ENCODE measurements at places on chromosomes 13 and 19.

GRCh38 chr13:79392882-79393563, 13.0 kb downstream of the RBM26 start:
- peak; percentile 32 for DNase-seq

GRCh38 chr13:75904012-75904411, 267.9 kb downstream of the LMO7 start:
- DNase-seq, result no peak

DNA sequence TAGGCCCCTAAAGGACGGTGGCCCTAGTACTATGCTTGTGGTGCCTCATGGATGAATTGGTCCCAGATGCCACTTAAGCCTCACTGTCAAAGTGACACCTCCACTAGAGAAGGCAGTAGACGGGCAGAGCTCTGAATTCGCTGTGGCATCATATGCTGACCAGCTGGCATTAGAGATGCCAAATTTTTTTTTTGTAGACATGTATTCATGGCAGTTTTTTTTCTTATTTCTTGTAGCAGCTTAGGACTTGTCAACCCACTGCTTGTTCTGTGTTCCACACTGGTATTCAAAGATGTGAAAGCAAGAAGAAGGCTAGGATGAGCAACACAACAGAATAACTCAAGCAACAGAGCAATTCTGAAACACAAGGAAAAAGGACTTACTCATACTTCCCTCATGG, 212.5 kb downstream of the DLEU7 start:
- no peak for DNase-seq

DNA sequence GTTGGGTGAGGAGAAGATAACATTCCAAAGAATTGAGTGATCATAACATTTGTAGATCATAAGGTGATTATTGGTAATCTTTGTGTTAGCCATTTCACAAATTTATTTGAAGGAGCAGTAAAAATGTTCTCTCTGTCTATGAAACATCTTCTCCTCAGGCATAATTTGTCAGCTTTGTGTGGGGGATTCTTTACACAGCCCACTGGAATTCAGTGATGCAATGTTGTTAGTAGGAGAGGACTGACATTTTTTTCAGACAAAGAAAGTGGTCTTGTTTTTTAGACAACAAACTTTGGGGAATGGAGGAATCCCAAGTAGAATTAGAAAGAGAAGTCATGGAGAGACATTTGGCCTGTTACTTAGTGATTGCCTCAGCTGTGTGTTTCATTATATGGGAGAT, 100.3 kb downstream of the ITGBL1 start:
- no peak for DNase-seq

DNA sequence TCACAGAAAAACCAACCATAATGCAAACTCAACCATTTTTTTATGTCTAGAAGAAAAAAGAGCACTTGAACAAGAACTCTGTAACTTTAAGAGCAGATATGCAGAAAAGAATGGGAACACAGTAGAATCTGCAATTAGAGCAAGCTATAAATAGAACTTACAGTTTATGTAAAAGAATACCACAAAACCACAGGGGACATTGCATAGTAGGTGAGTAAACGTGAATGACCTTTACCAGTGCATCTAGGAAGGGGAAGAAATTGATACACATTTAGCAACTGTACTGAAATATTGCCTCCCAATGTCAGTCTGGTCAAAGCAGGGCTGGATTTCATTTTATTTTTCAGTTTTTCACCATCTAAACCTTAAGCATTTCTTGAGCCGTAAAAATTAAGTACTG, 242.2 kb upstream of the EDNRB start:
- no peak for DNase-seq

GRCh38 chr13:112658808-112659207, 31.0 kb upstream of the ATP11A start:
- DNase-seq, result no peak

DNA sequence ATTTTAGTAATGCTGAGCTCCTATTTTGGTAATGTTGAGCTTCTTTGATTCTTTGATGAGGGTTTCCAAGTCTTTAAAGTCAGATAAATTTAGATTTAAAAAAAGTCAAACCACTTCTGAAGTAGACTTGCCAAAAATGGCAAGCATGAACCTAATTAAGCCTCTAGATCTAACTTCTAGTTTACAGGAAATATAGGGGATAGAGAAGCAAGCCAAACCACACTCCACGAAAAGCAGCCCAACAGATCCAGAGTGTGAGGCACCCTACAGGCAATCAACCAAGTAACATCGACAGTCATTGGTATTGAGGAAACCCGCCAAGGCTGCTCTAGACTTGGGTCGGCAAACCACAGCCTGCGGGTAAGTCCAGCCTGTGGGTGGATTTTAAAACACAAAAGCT, 3.7 kb downstream of the GGACT start:
- DNase-seq, result no peak

GRCh38 chr19:41233748-41234240, 14.8 kb downstream of the AXL start:
- DNase-seq, result no peak

DNA sequence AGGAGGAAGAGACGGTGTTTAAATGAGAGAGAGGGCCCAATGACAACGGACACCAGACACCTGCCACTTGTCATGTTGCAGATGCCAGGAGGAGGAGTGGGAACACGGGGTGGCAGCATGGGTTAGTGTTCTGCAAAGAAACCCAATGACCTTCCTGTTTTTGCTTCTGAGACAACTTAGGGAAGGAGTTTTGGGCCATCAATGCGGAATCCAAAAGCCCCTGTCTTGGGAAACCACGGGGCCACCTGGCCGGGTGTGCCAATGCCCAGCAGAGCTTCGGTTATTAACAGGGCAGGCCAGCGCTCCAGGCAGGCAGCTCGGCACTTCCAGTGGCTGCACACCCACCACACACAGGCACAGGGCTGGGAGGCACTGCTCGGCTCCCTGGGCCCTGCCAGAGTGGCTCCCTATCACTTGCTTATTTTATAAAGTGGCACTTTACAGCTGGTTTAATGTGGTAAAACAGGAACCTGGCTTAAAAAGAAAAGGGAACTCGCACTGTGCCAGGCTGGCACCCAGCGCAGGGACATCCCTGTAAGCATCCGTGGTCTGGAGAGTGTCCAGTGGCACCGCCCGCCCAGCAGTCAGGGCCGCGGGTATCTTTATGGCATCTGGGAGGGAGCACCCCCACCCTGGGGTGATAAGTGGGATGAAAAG, 19.1 kb downstream of the ELL start:
- DNase-seq, result no peak

- peak; percentile 65 for DNase-seq
Measured at GRCh38 chr13:113105921-113106452, 396 bp downstream of the F7 start.

DNA sequence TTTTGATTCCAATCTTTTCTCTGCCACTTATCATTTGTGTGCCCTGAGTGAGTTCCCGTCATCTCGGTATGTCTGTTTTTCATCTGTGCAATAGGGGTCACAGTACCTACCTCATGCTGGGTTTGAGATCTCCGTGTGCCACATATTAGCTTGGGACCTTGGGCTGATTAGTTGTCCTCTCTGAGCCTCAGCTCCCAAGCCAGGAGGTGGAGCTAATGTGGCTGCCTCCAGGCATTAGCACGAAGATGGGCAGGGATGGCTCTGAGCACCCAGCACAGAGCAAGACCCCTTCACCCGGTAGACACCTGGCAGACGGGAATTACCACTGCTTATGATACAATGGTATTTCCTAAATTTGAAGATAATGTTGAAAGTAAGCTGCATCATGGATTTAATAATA, 35.8 kb upstream of the XPO4 start:
- no peak for DNase-seq

- no peak for DNase-seq
Measured at GRCh38 chr13:59538512-59538911, 625.2 kb downstream of the DIAPH3 start.
